Fibroblast of mammary gland (primary cell): ENCODE measurements at places on chromosomes 2 and 18.

GRCh38 chr2:230346465-230346864 is 19.5 kb downstream of the SP140L start:
- DNase-seq = no peak

DNA sequence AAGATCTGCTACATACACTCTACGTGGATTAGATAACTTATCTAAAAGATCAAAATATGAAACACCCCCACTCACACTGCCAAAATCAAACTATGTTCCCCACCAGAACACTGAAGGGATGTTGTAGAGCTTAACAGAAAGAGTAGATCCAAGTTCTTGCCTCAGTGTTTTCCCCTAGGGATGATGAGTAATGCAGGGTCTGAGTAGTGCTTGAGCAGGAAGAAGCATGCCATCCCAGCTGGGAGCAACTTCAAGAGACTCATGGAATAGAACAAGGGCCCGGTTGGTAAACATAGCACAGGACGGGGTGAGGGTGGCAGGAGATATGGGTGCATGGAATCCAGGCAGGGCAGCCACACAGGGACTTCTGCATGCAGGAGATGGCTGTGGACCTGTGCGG is 74.3 kb downstream of the SNTG2 start:
- DNase-seq = peak; percentile 80

- DNase-seq = no peak
Observed at GRCh38 chr2:207066791-207067460, 98.8 kb downstream of the KLF7 start.

DNA sequence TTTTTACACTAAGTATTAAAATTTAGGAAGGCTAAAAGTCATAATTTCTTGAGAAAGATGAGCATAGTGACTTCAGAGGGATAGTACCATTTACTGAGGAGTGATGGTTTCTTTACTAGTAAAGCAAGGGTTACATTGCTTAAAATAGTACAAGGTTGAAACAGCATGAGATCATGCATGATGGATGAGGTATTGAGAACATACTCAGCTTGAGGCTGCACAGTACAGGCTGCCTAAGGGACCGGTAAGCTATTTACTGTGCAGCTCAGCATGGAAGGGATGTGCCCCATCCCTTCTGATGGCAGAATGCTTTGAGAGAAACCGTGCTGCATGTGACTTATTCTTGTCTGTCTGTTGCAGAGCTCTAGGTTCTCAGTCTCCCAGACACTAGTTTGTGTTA is 122.1 kb downstream of the EML6 start:
- DNase-seq = peak; percentile 65

GRCh38 chr2:157872791-157873190 is 3.3 kb downstream of the ACVR1 start:
- DNase-seq = no peak

DNA sequence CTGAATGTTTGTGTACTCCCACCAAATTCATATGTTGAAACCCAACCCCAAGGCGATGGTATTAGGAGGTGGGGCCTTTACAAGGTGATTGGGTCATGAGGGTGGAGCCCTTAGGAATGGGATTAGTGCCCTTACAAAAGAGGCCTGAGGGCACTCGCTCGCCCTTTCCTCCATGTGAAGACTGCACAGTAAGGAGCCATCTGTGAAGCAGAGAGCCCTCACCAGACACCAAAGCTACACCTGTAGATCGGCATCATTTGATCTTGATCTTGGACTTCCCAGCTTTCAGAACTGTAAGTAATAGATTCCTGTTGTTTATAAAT is 62.9 kb upstream of the FZD7 start:
- no peak for DNase-seq

- DNase-seq = no peak
Observed at GRCh38 chr18:33712719-33713118, 134.7 kb downstream of the ASXL3 start.

- peak; percentile 48 for DNase-seq
Observed at GRCh38 chr2:135709992-135710391, 31.7 kb upstream of the UBXN4 start.

GRCh38 chr2:212730994-212731393 is 192.4 kb upstream of the ERBB4 start:
- DNase-seq = no peak
